ENCODE measurements at places on chromosomes 11 and 22. TPM values are rescaled to one million over a fixed set of nuclear protein-coding genes. Genes with fewer than 3 reads are reported as not detected.

Gene CCDC134
- total RNA-seq: 19.0 TPM

Gene NAV2
- 43.0 TPM for total RNA-seq

Gene MAPK8IP2
- total RNA-seq: 1.8 TPM

Gene FOLR2
- 23.8 TPM for total RNA-seq

Gene ROBO3
- 21.5 TPM for total RNA-seq

Gene WNT11
- 30.8 TPM for total RNA-seq

Gene OR51E1
- total RNA-seq: 1.3 TPM

Gene CD248
- total RNA-seq: 49.7 TPM

Gene XNDC1N
- 14.9 TPM for total RNA-seq

Gene LYVE1
- 43.6 TPM for total RNA-seq

Gene PATE4
- not detected for total RNA-seq

Gene ATM
- total RNA-seq: 86.9 TPM

Gene OR8D4
- not detected for total RNA-seq

Gene INPPL1
- total RNA-seq: 112 TPM

Gene OR5P2
- total RNA-seq: 0.18 TPM

Gene GDPD5
- 22.1 TPM for total RNA-seq

Gene FXYD2
- total RNA-seq: 420 TPM

Gene ROBO4
- 25.2 TPM for total RNA-seq

Gene GNAZ
- total RNA-seq: 4.9 TPM

Gene OR52I1
- total RNA-seq: not detected

Gene GRM5
- 1.2 TPM for total RNA-seq

Gene CERK
- 44.4 TPM for total RNA-seq

Gene SYT7
- total RNA-seq: 7.2 TPM

Gene MAJIN
- total RNA-seq: 0.70 TPM

Gene OR52L1
- not detected for total RNA-seq

Gene PHF21B
- 4.6 TPM for total RNA-seq

Gene LRRN4CL
- total RNA-seq: 5.4 TPM

Gene CYP2D6
- total RNA-seq: 2.5 TPM

Gene PLAAT4
- total RNA-seq: 19.0 TPM

Gene MMP27
- total RNA-seq: not detected

Gene CFAP300
- total RNA-seq: 1.9 TPM

Gene MGAT3
- total RNA-seq: 13.0 TPM

Gene PDGFD
- 24.3 TPM for total RNA-seq

Gene NRIP3
- 1.3 TPM for total RNA-seq

Gene DSCAML1
- total RNA-seq: 6.0 TPM

Gene FAT3
- total RNA-seq: 26.1 TPM

Gene TRIM44
- total RNA-seq: 18.5 TPM

Gene RAB39A
- 1.5 TPM for total RNA-seq

Gene ME3
- total RNA-seq: 116 TPM

Data from metanephros (tissue), 2 donors.